ENCODE measurements at places on chromosomes 2 and 18.

DNA sequence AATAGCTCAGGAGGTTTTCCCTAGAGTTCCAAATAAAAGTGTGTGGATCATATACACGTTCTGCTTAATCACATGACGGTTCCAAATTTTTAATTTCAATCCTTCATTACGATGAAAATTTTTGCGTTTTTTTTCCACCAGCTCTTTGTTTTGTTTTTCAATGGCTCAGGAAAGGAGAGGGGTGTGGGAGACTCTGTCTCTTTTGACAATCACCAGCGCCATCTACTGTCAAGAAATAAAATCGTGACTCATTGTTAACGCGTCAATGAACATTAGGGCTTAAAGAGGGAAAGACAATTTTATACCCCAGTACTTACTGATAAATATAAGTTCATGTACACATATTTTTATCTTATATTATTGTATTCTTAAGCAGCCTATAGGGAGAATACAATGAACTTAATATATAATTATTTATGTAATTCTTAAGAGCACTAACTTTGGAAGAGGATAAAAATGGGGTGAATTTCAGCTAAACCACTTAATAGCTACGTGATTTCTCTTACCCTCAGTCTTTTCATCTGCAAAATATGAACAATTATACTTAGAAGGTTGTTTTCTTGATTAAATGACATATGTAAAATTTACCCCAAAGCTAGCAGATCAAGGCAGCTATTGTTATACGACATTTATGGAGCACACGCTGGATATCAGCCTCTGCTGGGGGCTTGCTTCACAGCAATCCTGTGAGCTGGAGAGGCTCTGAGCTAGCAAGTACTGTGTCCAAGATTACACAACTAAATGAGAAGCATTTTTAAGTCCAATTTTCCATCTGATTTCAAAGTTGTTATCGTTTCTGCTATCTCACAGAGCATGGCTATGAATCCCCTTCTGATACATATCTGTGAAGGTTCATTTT lies 47.4 kb upstream of the RMDN2 start:
- peak; percentile 61 for DNase-seq

DNA sequence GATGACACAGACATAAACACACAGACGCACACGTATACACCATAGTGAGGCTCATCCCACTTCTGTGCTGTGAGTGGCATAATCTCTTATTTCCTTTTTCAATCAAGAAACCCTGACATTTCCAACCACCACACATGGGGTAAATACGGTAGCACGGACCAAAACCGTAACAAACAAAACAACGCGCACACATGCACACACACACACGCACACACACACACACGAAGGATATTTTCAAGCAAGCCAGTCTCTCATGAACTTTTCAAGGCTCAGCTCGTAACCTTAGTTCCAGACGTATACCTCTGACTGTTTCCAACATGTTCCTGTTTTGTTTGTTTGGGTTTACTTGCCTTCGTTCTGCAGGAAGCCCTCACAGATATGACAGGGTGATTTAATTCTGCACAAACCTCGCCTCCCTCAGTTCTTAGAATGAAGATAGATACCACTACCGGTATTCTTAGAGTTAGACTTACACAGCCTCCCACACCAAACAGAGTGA lies 119.8 kb downstream of the BCL2 start:
- no peak for DNase-seq

DNA sequence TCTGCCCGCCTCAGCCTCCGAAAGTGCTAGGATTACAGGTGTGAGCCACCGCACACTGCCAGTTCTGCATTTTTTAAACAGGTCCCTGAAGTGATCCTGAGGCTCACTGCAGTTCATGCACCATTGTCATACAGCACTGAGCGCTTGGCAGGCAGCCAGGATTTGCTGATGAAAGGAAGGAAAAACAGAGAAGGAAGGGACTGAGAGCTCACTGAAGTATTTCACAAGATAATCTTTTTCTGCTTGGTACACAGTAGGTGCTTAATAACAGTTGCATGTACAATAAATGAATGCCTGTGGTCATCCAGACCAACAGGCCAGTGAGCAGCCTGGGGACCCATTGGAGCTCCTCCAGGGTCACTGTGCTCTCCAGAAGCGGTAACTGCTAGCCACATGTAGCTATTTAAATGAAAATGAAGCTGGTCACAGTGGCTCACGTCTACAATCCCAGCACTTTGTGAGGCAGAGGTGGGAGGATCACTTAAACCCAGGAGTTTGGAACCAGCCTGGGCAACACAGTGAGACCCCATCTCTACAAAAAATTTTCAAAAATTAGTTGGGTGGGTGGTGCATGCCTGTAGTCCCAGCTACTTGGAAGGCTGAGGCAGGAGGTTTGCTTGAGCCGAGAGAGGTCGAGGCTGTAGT lies 33.1 kb upstream of the SMAD7 start:
- peak; percentile 83 for DNase-seq

- no peak for DNase-seq
These were observed 6.1 kb upstream of the CUL3 start for GRCh38 chr2:224591220-224591619.

GRCh38 chr2:238868067-238868524 lies 20.2 kb downstream of the TWIST2 start:
- no peak for DNase-seq

DNA sequence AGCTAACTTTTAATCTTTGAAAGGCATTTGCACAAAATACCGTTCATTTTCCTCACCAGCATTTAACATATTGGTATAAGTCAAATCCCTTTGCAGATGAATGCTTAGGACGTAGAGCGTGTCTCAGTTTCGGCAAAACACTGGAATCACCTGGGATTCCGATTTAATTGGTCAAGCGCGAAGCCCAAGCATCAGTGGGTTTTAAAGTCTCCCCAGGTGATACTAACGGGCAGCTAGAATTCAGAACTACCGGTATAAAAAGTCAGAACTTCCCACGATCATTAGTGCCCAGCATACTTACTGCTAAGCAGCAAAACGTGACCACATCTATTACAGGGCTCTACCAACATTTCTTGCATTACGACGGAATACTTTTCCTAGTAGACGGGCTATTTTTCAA lies 24.6 kb downstream of the ALPK2 start:
- no peak for DNase-seq

GRCh38 chr18:29003194-29003593 lies 826.3 kb upstream of the CDH2 start:
- DNase-seq, result peak; percentile 7

- DNase-seq, result peak; percentile 19
These were observed 42.4 kb upstream of the DDX18 start for GRCh38 chr2:117771969-117772630.

- no peak for DNase-seq
These were observed 190.8 kb downstream of the SH3BP4 start for GRCh38 chr2:235142601-235143000.

DNA sequence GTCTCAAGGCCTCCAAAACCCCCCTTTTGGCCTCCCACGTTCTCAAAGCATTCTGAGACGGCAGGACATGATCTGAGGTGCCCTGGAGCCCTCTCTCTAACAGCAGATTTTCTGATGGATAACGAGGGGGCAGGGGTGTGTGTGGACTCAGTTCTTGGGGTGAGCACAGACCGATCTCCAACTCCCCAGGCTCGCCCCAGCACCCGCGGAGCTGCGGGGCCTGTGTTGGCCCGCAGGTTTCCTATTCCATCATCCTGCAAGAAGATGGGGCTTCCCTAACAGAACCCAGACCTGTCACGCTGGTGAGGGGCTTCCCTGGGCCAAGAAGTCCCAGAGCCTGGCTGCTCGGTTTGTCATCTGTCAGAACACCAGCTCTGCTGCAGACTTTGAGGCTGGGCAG lies 196.1 kb downstream of the ANAPC1 start:
- no peak for DNase-seq

GRCh38 chr18:49183921-49184320 lies 233.2 kb upstream of the SMAD7 start:
- no peak for DNase-seq

Measured in NCI-H1436 (cell line).